ENCODE measurements at places on chromosomes 4 and X. TPM values are rescaled to one million over a fixed set of nuclear protein-coding genes. Genes with fewer than 3 reads are reported as not detected.

Gene TMEM175
- polyA plus RNA-seq = 36.9 TPM

Gene FAM47A
- polyA plus RNA-seq = not detected

Gene PLS3
- 3.8 TPM for polyA plus RNA-seq

Gene CPZ
- not detected for polyA plus RNA-seq
